Tibial nerve (tissue), 4 donors: ENCODE measurements at places on chromosomes 6 and 20.

- DNase-seq, result no peak
These were observed 1095.2 kb downstream of the GRIK2 start for GRCh38 chr6:102488729-102489128.

- DNase-seq, result no peak
These were observed 202.0 kb downstream of the ZFAND3 start for GRCh38 chr6:38021571-38021970.

DNA sequence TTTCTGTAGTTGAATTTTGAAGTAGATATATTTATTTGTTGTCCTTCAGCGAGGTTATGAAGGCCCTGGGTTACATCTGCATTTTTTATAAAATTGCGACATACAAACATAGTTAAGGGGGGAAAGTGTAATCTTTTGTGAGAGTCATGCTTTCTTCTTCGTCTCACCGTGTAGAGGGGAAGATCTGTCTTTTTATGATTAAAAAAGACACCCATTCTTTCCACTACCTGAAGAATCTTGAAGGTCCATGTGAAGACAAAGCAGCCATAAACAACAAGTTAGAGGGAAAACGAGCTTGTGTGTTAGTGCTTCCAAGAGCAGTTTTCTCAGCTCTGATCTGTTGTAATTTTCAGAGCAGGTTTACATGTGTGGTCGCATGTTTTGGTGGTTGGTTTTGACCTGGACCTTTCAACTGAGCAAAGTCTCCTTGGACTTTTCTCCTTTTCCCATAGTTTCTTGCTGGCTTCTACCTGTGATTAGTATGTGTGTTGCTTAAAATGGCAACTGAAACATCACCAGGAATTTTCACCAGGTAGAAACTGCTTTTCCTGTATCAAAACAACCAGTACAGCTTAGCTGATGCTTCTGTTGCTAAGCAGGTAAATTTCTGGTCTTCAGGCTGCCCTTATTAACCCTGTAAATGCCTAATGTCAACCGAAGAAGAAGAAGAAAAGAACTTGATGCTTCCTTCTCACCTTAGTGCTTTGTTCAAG is 37.3 kb downstream of the RREB1 start:
- DNase-seq, result no peak

- no peak for DNase-seq
These were observed 382.4 kb upstream of the ADGRB3 start for GRCh38 chr6:68252632-68253031.

DNA sequence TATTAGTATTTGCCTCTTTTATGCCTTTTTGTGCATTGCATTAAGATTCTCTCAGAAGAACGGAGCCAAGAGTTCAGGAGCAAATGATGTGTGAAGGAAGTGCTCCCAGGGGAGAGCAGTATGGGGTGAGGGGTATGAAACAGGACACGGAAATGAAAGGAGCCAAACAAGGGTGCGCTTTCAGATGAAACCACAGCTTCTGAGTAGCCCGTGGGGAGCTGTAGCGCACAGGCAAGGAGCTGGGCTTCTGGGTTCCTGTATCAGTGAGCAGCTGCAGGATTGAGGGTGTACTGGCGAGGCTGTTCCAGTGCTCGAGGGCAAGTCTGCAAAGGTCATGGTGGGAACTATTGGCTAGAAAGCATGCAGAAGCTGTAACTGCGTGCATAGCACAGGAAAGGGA is 25.4 kb downstream of the ANKEF1 start:
- DNase-seq, result no peak

DNA sequence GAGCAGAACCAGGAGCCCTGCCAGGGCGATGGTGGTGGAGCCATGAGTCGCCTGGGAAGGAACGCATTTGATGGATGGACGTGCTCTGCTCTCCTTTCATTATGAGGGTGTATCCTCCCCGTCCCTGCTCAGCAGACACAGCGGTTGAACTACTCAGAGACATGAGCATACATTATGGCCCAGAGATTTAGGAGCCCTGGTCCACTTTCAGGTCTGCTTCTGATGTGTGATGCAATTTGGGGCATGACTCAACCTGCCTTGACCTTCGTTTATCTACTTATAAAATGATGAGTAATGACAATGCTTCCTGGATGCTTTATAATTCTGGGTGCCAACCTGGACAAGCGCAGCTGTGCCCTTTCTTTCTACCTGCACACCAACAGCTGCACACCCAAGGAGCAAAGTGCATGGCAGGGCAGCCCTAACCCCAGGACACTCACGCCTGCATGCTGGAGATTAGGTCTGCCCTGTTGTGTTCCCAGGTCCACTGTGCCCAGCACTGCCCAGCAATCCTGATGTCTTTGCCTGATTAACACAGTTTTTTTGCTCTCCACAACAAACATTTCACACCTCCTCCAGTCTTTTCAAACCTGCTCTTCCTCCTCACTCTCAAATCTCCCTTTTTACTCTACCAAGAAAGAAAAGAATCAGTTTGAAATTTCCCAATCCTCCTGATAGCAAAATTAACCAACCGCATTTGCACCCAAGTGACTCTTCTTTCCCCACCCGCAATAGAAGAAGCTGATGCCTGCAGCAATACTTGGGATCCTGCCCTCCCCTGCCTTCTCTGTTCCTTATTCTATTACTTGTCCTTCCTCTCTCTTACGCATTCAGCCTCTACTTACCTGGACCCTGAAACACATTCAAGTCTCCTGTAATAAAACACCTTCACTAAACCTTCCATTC is 81.2 kb downstream of the EZR start:
- no peak for DNase-seq

- DNase-seq, result no peak
These were observed 63.1 kb downstream of the MYH7B start for GRCh38 chr20:35018590-35019371.

- DNase-seq, result no peak
These were observed 367 bp downstream of the GSTA3 start for GRCh38 chr6:52909131-52909530.

GRCh38 chr20:60115451-60115850 is 157.2 kb downstream of the CDH26 start:
- DNase-seq, result no peak

DNA sequence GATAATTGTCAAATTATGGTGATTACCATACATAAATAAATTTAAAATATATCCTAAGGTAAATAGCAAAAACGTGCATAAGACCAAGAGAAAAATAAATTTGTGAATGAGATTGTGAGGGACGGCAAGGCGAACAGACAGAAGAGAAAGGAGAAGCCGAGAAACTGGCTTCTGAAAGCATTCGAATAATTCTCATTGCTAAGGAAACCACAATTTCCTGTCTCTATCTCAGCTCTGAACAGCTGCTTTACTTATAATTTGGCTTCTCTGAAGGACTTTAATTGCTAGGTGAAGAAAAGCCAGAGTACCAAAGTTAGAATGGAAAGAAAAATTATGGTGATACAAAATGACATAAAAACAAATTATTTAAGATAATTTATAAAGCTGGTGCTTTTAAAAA is 79.0 kb upstream of the RGS17 start:
- no peak for DNase-seq

GRCh38 chr6:3280866-3281465 is 22.2 kb downstream of the PSMG4 start:
- no peak for DNase-seq

DNA sequence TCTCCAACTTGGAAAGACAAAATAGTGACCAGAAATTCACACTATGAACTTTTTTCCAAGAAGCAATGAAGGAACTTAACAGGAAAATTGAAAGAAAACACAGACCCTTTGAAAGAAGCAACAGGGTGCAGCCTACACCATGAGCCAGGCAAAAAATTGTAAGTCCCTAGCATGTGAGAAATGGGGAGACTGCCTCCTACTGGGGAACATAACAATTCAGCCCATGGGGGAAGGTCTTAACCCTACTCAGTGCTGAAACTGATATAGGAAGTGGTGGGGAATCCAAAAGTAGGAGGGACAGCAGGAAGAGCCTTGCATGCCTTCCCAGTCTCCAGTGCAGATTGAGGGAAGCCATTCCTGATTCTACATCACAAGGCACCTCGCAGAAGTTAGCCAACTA is 235.1 kb upstream of the UFL1 start:
- no peak for DNase-seq

- DNase-seq, result no peak
These were observed 218.0 kb downstream of the THBS2 start for GRCh38 chr6:169035385-169036240.

DNA sequence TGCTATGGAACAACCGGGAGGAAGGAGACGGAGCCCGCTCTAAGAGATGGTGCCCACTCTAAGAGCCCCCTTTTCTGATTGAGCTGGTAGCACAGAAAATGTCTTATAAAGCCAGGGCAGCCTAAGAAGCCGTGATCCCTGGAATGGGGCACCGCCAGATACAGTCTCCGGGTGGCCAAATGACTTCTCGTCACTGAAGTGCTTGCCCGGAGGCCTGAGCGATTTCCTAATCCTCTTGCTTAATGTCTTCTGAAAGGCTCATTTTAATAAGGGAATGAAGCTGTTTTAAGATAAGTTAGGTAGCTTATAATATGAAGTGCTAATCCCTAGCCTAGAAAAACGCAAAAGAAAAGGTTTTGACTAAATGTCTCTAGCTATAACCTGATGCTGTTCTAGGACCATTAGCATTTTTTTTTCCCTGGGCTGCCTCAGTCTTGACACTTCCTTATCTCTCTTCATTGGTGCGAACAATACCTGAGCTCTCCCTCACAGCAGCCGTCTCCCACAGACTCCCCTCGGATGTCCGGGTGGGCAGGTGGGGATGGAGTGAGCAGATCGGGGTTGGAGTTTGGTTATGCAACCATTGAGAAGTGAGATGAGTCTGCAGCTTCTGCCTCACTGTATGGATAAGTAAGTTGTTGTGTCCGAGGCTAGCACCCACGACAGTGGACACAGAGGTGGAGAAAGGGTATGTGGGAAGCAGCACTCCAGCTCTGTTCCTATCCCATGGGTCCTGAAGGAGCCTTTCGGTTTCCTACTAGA is 559.4 kb upstream of the AGPAT4 start:
- no peak for DNase-seq

DNA sequence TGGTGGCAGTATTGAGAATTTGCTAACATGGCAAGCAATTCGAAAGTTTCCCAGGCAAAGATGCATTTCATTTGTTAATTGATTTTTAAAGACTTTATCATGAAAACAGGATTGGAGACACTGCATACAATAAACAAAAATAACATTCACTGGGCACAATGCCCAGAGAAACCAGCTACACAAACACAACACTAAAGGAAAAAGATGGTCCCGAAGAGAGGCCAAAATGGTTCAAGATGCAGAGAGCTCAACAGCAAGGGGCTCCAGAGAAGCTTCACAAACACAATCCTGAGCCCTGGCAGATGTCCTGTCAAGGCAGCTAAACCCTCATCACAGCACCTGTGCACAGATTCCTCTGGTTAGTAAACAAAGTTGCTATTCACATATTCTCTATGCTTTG is 79.3 kb downstream of the INSM1 start:
- DNase-seq, result no peak

- no peak for DNase-seq
These were observed 21.1 kb downstream of the LAMP5 start for GRCh38 chr20:9535449-9535848.

DNA sequence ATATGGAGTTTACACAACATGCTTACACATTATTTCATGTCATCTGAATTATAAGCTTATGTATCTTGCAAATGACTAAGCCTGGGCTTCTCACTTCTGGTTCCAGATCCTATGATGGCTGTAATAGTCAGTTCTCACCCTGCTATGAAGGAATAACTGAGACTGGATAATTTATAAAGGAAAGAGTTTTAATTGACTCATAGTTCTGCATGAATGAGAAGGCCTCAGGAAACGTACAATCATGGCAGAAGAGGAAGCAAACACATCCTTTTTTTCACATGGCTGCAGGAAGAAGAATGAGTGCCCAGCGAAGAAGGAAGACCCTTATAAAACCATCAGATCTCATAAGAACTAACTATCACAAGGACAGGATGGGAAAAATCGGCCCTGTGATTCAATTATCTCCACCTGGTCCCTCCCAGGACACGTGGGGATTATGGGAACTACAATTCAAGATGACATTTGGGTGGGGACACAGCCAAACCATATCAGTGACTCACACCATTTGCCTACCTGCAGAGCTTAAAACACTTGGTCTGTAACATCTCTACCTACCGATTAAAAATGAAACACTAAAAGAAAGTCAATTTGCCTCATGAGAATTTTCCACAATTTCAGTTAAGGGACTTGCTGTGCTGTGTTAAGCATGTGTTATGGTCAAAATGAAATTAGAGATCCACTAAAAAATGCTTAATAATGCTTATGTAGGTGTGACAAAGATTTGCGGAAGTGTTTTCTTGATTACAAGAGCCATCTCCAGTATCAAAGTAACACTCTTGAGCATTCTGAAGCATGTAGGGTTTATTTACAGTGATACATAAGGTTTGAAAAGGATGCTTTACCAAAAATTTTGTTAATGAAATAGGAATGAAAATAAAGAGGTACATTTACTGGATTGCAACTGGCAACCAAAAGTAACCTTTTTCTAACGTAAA is 2.2 kb upstream of the RWDD1 start:
- DNase-seq, result no peak

GRCh38 chr6:43897571-43898302 is 127.7 kb downstream of the VEGFA start:
- no peak for DNase-seq

- DNase-seq, result no peak
These were observed 117.4 kb downstream of the MAFB start for GRCh38 chr20:40571639-40572038.
